ENCODE measurements at places on chromosomes 4 and X.
A peak's percentile ranks its signal among the peaks of the same experiment; 100 is the strongest.

DNA sequence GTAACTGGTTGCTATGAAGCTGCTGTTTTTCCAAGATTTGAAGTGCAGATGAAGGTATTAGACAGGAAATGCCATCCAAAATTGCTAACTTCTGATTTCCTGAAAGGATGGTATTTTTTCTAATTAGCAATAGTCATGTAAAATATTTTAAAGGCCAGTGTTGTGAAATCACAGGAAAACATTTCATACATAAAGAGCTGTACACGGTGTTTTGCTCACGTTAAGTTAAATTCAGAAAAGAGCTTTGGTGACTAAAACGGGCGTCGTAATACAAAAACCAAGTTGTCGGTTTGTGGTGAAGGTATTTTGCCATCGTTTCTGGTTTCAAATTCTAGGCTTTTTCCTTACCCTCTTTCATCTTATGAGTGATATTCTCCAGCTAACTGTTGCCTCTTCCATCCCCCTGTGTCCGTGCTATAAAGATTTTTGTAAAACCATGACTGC is 39.8 kb downstream of the AFF1 start:
- DNase-seq: no peak

- DNase-seq: no peak
Observed at GRCh38 chr4:123114915-123115756, 192.7 kb upstream of the NUDT6 start.

- no peak for DNase-seq
Observed at GRCh38 chr4:80196922-80197573, at the start of gene PRDM8. PRDM8 (plus strand) TSS chr4:80197503; CDS start chr4:80200081, 2,578 bp downstream.

- no peak for DNase-seq
Observed at GRCh38 chrX:137545711-137546651, 19.9 kb upstream of the ZIC3 start.

GRCh38 chr4:38958453-38959190 is 73.6 kb downstream of the TMEM156 start:
- DNase-seq: no peak

DNA sequence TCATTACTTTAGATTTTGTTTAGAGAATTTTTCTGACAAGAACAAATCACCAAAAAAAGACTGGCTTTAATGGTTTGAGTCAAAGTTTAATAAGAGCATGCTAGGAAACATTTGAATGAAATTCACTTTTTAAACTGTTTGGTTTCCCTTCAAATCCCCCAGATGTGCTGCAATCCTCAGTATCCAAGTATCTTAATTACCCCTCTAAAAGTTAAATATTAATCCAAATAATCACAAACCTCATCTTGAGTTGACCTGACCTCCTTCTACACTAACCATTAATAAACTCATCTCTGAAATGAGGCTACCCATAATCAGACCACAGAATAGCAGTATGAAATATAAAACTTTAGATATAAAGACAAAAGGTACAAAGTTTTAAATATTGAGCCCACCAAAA is 10.1 kb downstream of the DHX15 start:
- DNase-seq: no peak

GRCh38 chr4:118331352-118331751 is 21.5 kb downstream of the PRSS12 start:
- no peak for DNase-seq

GRCh38 chrX:110407910-110408545 is 49.4 kb downstream of the RTL9 start:
- DNase-seq: peak; percentile 52

DNA sequence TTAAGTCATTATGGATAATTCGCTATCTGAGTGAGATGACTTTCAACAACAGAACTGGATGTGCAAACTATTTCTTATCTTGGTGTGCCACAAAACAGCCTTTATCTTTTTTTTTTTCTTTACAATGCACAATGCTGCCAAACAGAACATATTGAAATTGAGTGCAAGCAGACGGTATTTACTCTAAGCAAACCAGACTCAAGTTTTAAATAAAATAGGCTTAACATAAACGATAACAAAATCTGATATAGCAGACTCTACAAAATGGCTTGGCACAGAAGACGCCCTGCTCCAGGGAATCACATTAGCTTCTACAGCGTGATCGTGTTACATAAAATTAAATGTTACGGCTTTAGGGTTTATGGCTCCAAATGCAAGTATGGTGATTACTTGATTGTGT is 9.6 kb upstream of the STK32B start:
- no peak for DNase-seq

DNA sequence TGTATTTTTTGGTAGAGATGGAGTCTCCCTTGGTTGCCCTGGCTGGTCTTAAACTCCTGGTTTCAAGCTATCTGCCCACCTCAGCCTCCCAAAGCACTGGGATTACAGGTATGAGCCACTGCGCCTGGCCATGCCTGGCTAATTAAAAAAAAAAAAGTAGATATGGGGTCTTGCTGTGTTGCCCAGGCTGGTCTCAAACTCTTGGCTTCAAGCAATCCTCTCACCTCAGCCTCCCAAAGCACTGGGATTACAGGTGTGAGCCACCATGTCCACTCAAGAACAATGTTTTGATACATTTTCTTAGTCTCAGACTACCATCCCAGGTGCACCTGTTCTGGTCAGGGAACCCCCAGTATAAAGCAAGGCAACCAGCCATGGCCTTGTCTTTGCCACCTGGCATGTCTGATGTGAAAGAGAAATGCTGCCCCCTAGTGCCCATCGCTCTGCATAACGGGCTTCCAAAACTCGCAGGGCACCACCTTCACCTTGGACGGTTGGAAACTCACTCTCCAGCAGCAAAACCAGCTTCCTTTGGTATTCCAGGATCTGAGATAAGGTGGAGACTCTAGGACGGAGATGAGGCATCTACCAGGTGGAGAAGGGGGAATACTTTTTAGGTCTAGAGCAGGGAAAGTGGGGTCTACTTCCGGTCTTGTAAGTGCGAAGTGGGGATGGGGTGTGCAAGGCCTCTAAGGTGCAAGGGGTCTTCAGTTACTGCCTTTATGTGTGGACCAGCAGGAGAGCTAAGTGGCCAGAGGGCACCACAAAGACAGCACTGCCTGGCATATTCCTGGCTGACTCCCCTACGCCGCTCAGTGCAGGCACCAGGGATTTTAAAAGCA is 47.7 kb upstream of the AFAP1 start:
- peak; percentile 64 for DNase-seq

DNA sequence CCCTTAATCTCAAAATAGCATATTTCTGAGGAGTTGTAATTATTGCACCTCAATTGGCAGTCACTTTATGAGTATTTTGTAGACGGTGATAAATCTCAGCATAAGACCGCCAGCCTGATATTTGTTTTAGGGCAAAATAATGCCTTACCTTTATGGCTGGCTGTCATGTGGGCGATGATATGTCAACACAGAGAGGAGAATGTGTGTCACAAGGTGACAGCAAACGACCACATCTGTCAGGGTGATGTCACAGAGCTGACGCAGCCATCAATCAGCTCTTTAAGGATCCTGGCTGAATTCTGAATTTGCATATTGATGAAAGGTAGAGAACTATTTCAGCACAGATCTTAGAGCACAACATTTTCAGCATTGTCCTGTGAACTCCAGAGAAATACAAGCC is 209.7 kb downstream of the CEP135 start:
- DNase-seq: no peak

GRCh38 chr4:110878956-110879355 is 256.1 kb upstream of the PITX2 start:
- no peak for DNase-seq

DNA sequence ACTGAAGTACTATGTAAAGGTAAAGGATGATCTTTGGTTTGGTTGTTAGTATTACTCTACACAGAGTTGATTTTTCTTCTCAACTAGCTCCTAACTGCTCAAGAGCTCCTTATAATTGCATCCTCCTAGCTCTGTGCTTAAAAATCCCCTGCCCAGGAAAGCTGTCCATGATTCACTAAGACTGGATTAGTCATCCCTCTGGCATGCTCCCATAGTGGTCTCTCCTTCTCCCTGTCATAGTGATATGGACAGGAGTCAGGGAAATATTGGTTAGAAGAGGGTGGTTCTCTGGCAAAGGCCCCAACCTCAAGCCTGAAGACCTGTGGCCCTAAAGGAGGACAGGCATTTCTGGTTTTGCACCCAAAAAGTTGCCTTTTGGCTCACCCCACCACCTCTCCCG is 242.3 kb upstream of the KCNIP4 start:
- peak; percentile 85 for DNase-seq

DNA sequence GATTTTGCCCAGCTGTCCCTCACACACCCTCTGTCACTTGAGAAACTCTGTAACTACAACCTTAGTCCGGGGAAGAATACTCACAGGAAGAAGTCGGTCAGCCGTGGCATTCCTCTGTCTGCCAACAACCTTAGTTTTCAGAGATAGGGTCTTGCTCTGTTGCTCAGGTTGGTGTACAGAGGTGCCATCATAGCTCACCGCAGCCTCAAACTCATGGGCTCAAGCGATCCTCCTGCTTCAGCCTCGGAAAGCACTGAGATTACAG is 12.2 kb upstream of the SPCS3 start:
- DNase-seq: no peak

- no peak for DNase-seq
Observed at GRCh38 chrX:13188731-13189309, 131.0 kb downstream of the ATXN3L start.

DNA sequence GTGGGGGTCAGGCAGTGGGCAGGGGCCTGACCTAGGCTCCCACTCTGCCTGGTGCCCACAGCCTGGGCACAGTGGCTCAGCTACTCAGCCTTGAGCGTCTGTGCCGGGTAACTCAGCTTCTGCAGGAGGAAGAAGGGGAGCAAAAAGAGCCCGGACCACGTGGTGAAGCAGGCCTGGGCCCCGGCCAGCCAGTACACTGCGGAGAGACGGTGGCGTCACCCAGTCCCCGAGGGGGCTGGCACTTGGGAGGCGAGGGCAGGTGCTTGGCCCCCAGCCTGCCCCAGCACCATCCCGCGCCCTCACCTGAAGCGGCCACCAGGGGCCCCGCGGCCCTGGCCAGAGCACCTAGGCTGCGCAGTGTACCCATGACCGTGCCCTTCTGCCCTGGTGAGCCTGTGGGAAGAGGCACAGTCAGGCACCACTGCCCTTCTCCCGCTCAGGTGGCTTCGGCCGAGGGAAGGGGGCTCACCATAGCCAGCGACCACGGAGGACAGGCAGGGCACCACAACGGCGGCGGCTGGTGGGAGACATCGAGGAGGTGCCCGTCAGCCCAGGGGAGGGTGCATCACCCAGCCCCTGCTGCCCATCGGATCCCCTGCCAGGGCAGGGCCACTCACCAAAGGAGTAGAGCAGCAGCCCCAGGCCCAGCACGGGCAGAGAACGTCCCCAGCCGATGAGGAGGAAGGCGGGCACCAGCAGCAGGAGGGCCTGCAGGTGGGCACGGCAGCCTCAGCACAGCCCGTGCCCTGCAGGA is 32.3 kb downstream of the NOP14 start:
- DNase-seq: no peak

DNA sequence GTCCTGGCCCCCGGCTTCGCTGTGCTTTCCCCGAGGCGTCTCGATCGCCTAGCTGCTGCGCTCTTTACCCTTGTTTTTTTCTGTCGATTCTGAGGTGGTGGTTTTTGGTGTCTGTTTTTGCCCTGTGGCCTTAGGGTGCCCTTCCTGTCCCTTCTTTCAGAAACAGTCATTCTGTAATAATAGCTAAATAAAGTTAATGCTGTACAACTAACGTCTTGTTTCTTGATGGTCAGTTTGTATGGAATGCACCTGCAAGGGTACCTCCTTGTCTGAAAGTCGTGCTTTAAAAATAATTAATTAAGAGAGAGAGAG is 686 bp downstream of the FIP1L1 start:
- no peak for DNase-seq

- DNase-seq: no peak
Observed at GRCh38 chr4:108527723-108528122, 92.7 kb upstream of the RPL34 start.

GRCh38 chr4:87074121-87074488 is 139.3 kb downstream of the AFF1 start:
- peak; percentile 68 for DNase-seq

DNA sequence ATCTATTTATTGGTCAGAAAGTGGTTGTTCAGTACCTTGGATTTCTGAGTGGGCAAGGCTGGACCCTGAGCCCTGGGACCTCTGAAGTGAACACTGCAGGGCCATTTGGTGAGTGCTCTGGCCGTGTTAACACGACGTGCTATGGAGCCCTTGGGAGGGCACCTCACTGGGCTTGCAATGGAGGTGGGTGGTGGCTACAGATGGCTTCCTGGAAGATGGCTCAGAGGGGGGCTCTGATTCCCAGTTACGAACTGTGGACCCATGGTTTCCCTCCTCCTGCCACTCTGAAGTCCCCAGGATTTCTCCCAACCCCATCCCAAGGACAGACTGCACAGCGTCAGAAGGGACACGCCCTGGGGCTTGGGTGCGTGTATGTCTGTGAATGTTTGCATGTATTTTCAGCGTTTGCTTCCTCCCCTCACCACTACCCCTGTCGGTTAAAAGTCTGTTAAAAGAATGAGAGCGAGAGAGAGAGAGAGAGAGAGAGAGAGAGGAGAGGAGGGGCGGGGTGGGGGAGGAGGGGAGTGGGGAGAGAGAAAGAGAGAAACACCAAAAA is 3.7 kb upstream of the RHOH start:
- DNase-seq: no peak

DNA sequence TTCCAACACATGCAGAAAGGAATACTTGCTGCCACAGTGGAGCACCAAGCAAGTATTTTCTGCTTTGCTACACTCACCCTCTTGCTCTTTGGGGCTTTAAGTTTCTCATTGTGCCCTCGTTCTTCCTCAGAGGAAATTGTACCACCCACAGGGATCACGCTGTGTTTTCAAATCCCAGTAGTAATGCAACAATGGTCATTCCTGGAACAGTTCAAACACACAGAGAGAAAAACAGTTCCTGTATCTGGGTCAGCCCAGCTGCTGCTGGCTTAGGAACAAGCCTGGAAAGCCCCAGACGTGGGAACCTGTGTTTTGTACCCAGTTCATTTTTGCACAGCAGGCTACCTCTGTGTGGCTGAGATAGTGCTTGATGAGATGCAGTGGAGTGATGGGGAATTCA is 907.8 kb downstream of the STPG2 start:
- no peak for DNase-seq

GRCh38 chr4:176335421-176335820 is 15.7 kb downstream of the SPCS3 start:
- DNase-seq: peak; percentile 54

DNA sequence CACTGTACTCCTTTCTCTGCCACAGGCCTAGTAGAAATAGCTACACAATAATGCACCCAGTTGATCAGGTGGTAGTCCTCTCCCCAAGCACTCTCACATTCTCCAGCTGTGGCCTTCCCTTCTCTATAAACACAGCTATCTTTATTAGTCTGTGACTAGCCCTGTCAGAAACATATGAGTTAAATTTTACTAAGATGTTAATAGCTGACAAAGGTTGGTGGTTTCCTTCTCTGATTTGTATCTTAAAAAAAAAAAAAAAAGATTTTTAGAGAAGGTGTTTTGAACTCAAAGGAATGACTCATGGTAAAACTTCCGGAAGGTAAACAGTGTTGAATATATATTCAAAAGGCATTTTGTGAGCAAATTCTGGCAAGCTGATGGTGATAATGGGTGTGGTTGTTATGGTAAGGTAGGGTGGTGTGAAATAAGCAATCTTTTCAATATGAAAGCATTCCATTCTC is 327.4 kb downstream of the PPP3CA start:
- DNase-seq: peak; percentile 85

DNA sequence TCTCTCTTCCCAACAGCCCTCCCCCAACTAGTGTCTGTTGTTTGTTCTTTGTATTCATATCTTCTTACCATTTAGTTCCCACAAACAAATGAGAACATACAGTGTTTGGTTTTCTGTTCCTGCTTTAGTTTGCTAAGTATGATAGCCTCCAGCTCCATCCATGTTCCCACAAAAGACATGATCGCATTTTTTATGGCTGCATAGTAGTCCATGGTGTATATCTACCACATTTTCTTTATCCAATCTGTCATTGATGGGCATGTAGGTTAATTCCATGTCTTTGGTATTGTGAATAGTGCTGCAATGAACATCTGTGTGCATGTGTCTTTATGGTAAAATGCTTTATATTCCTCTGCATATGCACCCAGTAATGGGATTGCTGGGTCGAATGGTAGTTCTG is 283.9 kb upstream of the FGF13 start:
- no peak for DNase-seq
